ENCODE measurements at places on chromosomes 11 and 22. TPM values are rescaled to one million over a fixed set of nuclear protein-coding genes. Genes with fewer than 3 reads are reported as not detected.

The OR8G1 gene
- not detected for total RNA-seq

The ABCC8 gene
- not detected for total RNA-seq

GRCh38 chr11:16299884-16300782 lies 56.2 kb downstream of the SOX6 start:
- DNase-seq, result no peak

DNA sequence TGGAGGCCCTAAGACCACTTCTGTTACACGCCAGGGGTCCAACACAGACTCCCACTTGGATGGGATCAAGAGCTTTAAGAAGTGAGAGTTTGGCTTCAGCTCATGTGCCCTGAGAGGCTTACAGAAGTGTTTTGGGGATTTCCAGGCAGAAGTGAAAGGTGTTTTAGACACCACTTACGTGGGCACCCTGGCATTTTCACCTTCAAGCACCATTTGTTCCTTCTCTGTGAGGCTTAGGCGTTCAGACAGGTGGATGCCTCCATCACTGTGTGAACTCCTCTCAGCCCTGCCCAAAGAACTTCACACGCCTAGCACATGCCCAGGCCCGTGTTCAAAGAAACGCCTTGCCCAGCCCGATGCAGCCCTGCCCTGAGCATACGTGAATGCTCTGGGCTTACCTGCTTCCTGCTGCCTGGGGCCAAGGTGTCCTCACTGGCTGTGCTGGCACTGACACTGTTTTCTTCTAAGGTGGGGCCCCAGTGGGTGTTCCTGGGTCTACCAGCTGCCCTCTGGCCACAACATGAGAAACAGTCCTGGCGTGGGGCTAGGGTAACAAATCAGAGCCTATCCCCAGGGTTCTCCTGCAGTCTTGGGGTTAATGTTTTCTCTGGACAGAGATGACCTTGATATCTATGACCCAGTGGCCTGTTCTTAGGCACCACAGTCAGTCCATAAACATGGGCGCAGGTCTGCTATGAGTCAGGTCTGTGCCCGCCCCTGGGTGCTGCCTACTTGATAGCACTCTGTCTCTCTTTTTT lies 34.0 kb downstream of the AMPD3 start:
- no peak for DNase-seq

DNA sequence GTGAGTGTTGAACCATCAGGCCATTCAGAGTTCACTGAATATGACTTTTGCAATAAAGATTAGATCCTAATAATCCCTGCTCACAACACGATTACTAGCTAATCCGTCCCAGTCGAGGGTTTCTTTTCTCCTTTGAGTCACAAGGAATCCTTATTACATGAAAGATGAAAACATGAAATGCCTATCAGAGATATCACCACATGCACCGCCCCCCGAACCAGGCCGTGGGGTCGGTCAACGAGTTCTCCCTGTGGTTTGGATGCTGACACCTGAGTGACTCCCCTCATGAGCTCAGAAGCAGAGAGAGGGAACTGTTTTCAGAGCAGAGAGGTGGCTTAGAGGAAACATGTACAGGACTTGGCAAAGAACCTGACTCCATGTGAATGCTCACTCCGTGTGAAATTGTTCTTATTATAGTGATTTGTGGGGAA lies 263.3 kb downstream of the ETS1 start:
- no peak for DNase-seq

DNA sequence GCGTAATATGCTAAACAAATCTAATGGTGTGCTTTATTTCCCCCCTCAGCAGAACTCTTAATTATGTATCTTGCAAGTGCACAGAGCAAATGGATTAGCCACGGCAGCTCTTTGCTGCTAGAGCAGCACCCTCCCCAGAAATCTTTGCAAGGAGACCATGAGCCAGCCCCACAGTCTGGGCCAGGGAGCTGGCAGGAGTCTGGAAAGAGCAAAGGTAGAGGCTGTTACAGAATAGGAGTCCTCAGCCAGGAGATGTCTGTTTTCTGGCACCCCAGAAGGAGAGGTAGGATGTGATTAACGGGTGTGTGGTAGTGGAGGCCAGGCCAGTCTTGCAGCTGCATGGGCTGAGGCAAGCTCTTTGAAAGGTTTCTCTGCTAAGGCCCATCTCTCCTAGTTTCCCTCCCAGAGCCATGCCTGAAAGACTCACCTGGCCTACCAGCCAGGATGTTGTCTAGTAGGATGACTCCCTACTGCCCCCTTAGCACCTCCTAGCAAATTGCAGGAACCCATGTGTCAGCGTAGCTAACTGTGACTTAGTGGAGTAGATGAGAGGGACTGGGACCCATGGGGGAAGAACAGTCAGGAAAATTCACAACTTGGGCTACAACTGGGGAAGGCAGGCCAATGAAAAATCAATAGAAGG lies 557.2 kb downstream of the BUD13 start:
- peak; percentile 46 for DNase-seq

The RBM4B gene
- total RNA-seq, result 43.2 TPM

GRCh38 chr22:29607426-29607825 lies 4.0 kb downstream of the NF2 start:
- no peak for DNase-seq

DNA sequence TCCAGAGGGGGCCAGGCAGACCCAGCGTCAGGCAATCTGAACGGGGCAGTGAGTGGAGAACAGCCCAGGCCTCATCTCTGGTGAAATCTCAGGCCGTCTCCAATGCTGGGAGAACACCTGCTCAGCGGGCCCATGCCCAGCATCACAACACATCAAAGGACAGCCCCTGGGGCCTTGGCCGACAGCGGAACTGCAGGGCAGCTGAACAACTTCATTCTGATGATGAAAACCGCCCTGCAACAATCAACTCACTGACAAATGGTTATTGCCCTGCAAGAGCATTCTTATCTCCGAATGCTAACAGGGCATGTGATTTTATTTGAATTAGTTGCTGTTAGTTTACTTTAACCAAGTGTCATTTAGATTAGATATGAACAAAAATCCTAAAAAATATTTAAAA lies 14.6 kb downstream of the CELSR1 start:
- DNase-seq, result no peak

DNA sequence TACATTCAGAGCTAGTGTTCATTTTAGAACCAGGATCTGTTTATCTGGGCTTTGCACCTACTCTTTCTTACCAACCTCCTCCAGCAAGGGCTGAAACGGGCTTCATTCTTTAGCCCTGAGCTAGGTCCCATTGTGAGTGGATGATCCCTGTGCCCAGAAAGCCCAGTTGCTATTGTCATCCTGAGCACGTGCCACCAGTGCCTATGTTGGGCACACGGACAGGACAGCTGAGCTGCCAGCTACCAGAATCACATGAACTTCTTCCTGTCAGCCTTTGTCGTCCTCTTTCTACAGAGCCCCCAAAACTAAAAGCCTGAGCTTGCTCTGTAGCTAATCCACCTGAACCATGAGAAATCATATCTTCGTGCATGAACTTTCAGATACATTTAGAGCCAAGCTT lies 74.4 kb upstream of the NTM start:
- no peak for DNase-seq
